Activated CD4-positive, alpha-beta T cell treated with anti-CD3 and anti-CD28 coated beads for 24 hours (primary cell): ENCODE measurements at places on chromosomes 7 and 10.

GRCh38 chr7:74526780-74527179, 73.1 kb downstream of the GTF2IRD1 start:
- no peak for DNase-seq

GRCh38 chr7:150442811-150443210, 7.6 kb upstream of the GIMAP8 start:
- DNase-seq: no peak

DNA sequence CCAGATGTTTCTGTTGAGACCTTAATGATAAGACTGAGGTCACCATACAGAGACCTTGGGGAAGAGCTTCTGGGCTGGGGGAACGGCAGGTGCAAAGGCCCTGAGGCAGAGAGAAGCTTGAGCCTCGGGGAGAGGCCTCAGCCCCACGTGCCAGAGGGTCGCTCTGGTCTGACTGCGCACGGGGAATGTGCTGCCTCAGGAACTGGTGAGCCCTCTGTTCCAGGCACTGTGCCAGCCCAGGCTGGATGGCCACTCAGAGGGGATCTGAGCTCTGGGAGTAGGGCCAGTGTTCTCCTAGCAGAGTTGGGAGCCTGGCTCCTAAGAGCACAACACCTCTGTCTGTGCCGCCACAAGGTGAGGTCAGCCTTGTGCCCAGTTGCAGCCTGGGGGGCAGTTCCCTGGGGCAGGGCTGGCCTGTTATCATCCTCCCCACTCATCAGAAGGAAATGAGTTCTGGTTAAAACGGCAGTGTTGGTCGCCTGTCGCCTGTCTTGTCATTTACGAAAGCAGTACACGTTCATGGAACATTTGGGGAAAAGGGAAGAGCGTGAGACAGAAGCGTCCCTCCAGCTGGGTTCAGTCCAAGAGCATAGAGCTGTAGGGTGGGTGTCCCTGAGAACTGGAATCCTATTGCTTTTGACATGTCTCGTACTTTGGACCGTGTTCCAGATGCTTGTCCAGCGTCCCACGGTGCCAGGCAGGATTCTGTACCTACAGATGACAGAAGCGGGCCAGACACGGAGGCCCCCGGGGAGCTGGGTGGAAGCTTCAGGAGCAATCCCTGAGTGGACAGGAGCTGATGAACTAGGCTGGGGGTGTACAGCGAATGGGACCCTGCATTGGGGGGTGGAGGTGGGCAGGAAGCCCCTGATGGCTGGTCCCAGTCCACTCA, 4.3 kb downstream of the TTYH3 start:
- no peak for DNase-seq

DNA sequence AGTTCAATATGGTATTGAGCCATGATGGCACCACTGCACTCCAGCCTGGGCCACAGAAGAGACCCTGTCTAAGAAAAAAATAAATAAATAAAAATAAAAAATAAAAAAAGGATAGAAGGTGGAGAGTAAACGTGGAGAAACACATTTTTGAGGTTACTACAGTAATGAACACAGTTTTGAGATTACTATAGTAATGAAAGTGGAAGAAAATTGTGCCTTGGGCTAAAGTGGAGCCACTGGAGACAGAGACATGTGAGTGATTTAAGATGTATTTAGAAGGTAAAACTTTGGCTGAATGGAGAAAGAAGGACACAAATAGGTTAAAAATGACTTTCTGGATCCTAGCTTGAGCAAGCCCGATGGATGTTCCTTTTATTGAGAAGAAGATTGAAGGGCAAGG, 76.8 kb downstream of the HGF start:
- no peak for DNase-seq
